RWPE2 (cell line): ENCODE measurements at places on chromosomes 6 and 20.
A peak's percentile ranks its signal among the peaks of the same experiment; 100 is the strongest.

GRCh38 chr6:79630883-79631692 lies at the start of gene SH3BGRL2:
Gene SH3BGRL2 (plus strand): TSS chr6:79631329. CDS start chr6:79631462, 133 bp downstream.
- DNase-seq = peak; percentile 69

DNA sequence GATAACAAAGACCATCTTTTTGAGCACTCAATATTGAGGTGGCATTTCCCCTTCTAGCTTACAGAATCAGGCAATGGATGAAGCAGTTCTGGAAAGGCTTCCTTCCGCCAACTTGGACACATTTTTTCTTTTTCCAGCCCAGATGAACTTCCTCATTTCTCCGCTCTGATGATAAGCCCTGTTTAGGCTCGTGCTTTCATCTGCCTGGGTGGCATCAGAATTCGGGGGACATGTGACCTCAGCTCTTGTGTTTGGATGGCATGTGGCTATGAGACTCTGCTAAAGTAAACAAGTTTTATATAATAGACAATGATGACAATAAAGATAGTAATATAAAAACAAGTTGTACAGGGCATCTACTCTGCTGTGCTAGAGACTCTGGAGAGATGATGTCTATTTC lies 796.7 kb downstream of the DHX35 start:
- DNase-seq = no peak

GRCh38 chr6:31187780-31188194 lies 17.3 kb upstream of the POU5F1 start:
- no peak for DNase-seq

DNA sequence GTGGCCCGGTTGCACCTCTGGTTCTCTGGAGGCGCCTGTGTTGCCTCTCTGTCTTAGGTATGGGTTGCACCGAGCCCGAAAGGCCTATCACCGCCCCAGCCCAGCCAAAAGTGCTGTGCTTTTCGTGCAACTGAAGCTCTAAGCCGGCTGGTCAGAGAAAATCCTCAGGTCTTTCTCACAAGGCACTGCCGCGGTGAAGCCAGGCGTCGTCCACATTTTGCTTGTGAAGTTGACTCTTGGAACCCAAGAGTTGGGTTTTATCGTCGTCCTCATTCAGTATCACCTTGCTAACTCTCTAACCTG lies 726 bp upstream of the EMILIN3 start:
- peak; percentile 74 for DNase-seq

DNA sequence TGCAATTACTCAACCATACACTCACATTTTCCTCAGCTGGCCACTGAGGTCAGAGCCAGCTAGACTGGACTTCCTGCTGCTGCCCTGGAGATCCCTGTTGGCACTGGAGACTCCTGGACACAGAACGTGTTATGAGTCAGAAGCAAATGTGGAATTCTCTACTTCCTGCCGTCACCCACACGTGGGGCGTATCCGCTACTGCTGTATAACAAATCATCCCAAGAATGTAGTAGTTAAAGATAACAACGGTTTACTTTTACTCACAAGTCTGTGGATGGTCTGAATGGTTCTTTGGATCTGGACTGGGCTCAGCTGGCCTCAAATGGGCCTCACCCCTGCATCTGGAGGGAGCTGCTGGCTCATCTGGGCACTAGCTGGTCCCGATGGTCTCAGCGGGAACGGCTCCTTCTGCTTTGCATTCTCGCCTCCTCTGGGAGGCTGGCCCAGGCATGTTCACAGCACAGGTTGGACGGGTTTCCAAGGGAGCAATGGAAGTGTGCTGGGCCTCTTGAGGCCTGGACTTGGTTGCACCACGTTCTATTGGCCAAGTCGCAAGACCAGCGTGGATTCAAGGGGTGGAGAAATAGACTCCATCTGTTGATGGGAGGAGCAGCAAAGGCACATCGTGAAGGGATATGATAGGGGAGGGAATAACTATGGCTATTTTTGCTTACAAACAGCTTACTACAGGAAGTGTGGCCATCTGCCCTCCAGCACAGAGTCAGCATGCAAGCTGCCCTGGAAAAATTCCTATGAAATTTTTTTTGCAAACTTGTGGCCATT lies 118.5 kb downstream of the SNX5 start:
- DNase-seq = peak; percentile 89

- no peak for DNase-seq
Measured at GRCh38 chr20:12786276-12786675, 222.5 kb upstream of the SPTLC3 start.
